Central memory CD8-positive, alpha-beta T cell (primary cell): ENCODE measurements at places on chromosomes 2 and 18.

DNA sequence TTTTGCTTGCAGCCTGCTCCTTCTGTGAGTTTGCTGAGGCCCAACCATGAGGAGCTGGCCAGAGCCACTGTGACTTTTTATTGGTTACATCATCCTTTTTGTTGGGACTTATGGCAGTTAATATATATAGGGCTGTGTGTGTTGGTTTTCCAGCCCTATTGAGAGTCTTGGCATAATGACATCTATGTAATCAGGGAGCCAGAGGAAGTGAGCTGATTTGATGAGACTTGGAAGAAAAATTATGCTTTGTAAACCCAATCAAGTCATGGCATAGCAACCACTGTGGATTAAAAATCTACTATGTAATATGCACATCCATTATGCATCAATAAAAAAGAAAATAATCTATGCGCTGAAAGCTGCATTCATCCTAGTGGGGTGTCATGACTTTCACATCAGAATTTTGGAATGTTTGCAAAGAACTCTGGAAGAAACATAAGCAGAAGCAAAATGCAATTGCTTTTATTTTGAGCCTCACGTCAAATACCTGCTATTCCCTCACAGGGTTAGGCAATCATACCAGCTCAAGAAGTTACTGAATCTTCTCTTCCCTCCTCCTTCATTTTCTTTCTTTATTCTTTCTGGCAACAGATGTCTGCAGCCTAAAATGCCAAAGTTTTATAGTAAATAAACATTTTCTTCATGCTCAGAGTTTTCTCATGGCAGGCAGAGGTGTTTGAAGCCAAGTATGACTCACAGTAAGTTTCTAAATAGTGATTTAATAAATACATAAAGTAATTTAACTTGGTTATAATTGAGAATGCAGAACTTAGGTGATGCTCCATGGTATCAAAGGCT lies 308.5 kb downstream of the KCNS3 start:
- peaks cover 9% of the 10 kb centered on the region for H3K27me3 ChIP-seq
- H3K36me3 ChIP-seq = no peaks in the 10 kb centered on the region
- H3K4me1 ChIP-seq = no peaks in the 10 kb centered on the region
- no peak for DNase-seq
- H3K27ac ChIP-seq = no peak overlapping the region

DNA sequence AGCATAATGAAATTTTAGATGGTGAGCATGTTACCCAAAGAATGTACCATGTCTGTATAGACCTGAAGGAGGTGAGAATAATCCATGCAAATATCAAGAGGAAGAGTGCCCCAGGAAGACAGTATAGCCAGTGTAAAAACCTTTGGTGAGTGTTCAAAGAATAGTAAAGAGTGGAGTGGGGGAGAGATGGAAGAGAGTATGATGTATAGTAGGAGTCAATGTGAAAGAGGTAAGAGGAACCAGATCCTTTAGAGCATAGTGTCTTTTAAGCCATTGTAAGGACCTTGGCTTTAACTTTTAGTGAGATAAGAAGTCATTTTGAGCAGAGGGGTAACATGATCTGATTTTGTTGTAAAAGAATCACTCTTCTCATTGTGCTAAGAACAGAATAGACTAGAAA lies 1052.3 kb upstream of the ZEB2 start:
- H3K27ac ChIP-seq = no peak overlapping the region
- H3K4me1 ChIP-seq = no peaks in the 10 kb centered on the region
- H3K4me3 ChIP-seq = no peak overlapping the region

- H3K27ac ChIP-seq = no peak overlapping the region
- H3K27me3 ChIP-seq = peaks cover 34% of the 10 kb centered on the region
- no peak overlapping the region for H3K4me3 ChIP-seq
- no peaks in the 10 kb centered on the region for H3K36me3 ChIP-seq
- DNase-seq = no peak
These were observed 30.7 kb downstream of the AMER3 start for GRCh38 chr2:130786076-130786475.

GRCh38 chr2:8684540-8684877 lies 2.7 kb downstream of the ID2 start:
- peak overlapping the region; percentile 95 for H3K27ac ChIP-seq
- peaks cover 34% of the 10 kb centered on the region for H3K36me3 ChIP-seq
- H3K4me1 ChIP-seq = peaks cover 27% of the 10 kb centered on the region

GRCh38 chr2:8053216-8053615 lies 628.6 kb upstream of the ID2 start:
- no peak overlapping the region for H3K27ac ChIP-seq
- no peak for DNase-seq
- H3K36me3 ChIP-seq = peaks cover 2% of the 10 kb centered on the region
- H3K4me3 ChIP-seq = no peak overlapping the region
